ENCODE measurements at places on chromosomes 4 and X.
A peak's percentile ranks its signal among the peaks of the same experiment; 100 is the strongest.

DNA sequence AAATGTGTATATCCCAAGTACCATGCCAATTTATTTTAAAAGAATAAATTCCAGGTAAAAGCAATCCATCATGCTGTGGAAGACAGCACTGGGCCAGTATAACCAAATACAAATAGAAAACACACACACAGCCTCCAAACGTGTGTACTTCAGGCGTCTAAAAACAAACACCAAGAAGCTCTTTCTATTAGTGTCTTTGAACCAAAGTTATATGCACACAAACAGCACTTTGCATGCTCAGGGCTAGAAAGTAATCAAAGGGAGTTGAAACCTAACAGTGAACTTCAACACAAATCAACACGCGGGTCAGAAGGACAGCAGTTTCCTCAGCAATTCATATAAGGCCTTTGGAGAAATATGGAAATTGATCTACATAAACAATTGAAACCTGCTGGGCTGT, 15.4 kb downstream of the GASK1B start:
- no peak for DNase-seq

- DNase-seq: peak; percentile 13
Observed at GRCh38 chr4:38069271-38069760, 109.1 kb downstream of the PTTG2 start.

- no peak for DNase-seq
Observed at GRCh38 chrX:15874672-15875071, 20.1 kb upstream of the AP1S2 start.

DNA sequence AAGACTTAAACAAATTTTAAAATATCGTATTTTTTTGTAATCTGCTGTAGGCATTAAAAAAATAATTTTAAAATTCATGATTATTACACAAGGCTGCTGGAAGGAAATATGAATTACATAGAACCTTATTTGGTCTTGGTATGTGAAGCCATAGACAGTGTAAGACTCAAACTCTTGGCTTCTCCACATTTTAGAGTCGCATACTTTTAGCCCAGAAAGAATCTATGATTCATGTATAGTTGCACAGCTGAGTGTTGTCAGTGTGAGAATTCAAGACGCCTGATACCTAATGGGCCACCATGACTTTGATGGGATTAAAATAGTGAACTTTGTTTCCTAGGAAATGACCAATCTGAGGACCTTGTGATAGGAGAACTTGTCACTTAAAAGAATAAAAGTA, 1.4 kb downstream of the INTU start:
- no peak for DNase-seq

GRCh38 chr4:123104310-123105025, 182.1 kb upstream of the NUDT6 start:
- DNase-seq: no peak

- no peak for DNase-seq
Observed at GRCh38 chrX:136051611-136052010, 66.4 kb downstream of the SLC9A6 start.

Measured in activated T-cell treated with anti-CD3 and anti-CD28 coated beads for 4 hours (primary cell).